ENCODE measurements at places on chromosomes 1 and 21.

- peak; percentile 85 for DNase-seq
Observed at GRCh38 chr1:31422505-31423319, 9.7 kb downstream of the SERINC2 start.

- DNase-seq, result peak; percentile 28
Observed at GRCh38 chr21:45004481-45005247, 64.8 kb downstream of the SLX9 start.

DNA sequence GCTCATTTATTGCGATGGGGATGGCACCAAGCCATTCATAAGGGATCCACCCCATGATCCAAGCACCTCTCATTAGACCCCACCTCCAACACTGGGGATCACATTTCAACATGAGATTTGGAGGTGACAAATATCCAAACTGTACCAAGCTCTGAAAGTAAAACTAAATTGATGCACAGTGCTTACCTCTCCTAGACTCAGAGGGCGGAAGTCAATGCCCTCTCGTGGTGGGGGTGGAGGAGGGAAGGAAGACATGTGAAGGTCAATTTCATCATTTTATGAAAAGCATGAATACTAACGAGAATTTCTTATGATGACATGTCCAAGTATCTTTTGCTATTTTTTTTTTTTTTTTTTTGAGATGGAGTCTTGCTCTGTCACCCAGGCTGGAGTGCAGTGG is 120.0 kb downstream of the PGBD5 start:
- no peak for DNase-seq

DNA sequence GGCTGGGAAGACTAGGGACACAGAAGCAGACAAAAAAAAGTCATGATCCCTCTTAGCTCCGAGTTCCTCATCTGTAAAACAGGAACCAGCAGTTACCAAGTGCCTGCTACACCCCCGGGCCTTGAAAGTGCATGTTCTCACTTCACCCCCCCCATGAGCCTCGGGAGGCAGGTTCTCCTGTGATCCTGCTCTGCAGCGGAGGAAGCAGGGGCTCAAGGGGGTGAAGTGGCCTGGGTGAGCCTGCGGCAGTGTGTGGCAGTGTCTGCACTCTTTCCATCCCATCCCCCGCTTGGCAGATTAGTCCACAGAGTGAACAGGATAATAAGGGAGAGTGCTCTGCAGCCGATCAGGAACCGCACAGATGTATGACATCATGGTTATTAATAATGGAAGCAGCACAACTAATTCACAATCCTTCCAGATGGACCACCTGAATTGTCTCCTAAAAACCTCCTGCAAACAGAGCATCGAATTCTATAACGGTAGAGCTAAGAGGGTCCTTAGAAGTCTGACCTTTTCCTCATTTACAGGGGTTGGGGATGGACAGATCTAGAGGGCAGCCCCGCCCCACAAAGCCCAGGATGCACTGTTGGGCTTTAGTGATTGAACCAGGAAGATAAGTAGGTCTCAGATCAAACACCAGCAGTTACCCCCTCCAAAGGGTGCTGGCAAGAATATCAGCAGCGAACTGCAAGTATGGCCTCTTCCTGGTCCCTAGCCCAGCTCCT is 174.1 kb upstream of the EDN2 start:
- DNase-seq, result no peak

DNA sequence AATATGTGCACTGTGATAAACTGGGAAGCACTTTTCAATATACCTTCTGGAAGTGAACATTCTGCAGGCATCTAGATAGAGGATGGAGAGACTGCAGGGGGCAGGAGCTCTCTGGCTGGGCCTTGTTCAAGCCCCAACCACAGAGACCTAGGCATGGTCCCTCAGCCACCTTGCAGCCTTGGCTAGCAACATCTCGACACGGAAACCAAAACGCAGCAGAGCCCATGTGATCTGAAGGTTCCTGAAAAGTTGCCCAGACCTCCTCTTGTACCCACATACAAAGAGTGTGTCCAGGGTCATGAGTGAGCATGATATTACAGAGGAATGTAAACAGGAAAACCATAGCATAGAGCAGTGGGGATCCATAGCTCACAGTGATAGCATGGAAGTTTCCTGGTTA is 33.1 kb upstream of the SAMD11 start:
- peak; percentile 52 for DNase-seq

GRCh38 chr1:35539073-35539823 is 18.0 kb downstream of the KIAA0319L start:
- peak; percentile 60 for DNase-seq

DNA sequence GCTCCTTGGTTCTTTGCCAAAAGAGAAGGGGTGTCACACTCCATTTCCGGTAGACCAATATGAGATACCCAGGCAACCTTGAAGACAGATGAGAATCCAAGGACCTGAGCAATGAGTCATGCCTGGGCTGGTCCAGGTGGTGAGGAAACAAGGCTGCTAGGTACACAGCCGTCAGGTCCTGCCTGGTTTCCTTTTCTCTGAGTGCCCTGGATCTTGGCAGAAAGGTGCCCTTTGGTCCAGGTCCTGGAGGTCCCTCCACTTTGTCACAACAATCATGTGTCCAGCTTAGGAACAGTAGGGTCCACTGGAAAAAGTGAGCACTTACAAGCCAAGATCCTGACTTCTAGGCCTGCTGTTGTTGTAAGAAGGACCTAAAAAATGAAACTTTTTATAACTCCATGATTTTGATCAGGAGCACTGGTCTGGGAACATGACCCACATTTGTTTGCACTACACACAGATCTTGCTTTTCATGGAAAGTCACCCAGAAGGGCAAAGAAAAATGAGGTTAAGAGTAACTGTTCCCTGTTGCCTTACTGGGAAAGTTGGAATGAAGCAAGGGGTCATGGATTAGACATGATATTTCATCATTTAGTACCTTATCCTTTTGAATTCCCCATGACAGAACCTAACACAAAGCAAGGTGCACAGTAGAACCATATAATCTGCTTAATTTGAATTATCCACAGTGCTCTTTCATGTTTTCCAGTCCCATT is 94.7 kb downstream of the PAPPA2 start:
- no peak for DNase-seq

DNA sequence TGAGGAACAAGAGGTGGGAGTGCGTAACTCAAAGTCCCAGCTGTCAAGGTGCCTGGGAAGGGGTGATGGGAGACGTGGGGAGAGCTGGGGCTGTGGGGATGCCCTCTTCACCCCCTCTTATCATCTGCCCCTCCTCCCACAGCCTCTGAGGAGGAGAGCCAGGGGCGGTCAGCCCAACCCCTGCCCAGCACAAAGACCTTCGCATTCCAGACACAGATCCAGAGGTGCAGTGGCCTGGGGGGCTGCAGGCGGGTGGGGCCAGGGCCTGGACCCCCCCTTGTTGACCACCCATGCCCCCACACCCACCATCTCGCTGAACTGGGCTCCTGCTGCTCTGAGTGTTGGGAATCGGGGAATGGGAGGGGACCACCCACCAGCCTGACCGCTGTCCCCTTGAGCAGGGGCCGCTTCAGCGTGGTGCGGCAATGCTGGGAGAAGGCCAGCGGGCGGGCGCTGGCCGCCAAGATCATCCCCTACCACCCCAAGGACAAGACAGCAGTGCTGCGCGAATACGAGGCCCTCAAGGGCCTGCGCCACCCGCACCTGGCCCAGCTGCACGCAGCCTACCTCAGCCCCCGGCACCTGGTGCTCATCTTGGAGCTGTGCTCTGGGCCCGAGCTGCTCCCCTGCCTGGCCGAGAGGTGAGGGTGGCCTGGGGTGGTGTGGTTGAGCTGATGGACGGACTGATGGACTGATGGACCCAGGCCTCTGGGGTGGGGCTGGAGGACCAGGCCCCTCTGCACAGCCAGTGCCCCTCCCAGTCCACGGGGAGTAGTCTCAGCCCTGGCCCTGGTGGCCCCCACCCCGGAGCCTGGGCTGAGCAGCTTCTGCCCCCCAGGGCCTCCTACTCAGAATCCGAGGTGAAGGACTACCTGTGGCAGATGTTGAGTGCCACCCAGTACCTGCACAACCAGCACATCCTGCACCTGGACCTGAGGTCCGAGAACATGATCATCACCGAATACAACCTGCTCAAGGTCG is 29.7 kb downstream of the TRIM11 start:
- no peak for DNase-seq

DNA sequence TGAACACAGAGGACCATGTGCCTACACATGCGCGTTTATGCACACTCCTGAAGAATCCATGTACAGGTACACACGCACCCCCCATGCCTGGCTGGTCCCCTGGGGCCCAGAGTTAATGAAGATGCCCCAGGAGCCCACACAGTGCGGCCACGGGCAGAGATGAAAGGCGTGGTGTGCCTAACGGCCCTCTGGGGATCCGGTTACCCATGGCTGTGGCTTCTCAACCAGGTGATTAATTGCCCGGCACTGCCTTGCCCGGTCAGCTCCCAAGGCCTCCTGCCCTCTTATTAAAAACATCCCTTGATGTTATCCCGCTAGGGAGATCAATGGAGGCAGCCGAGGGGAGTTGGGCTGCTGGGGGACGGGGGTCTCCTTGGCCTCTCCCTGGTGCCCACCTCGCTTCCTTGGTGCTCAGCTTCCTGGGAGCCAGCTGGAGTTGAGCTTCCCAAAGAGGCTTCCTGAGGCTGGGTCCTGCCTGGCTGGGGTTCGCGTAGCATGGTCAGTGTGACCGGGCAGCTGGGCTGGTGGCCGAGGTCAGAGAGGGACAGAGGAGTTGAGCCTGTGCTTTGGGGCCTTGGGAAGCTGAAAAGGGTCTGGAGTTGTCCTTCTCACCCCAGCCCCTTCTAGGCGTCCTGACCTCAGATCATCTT is 75.0 kb upstream of the WNT4 start:
- no peak for DNase-seq

DNA sequence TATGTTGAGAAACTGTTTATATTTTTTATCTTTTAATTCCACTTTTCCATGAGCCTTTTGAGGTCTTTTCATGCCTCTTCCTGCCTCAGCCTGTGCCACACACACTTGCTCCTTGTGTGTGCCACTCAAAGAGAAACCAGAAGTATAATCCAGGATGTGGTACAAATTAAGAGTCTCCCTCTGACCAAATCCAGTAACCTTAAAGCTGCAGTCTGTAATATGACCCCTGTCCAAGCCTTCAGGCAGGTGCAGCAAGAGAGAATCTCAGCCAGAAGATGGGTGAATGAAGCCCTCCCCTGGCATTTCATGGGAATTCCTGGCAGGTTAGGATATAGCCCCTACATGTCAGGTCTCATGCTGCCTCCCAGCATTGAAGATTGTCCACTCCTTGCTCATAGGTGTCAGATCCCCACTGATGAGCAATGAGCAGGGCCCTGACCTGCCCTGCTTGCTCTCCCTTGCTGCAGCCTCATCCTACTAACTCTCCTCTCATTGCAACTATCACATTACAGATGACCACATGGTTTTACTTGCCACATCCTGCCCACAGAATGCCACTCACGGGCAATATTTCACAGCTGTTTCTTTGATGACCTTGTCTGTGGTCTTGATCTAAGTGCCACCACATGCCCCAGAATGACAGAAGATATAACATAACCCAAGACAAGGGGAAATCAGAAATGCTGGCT is 169.3 kb downstream of the SEC16B start:
- DNase-seq, result peak; percentile 46

GRCh38 chr1:233376382-233377110 is 49.0 kb downstream of the MAP3K21 start:
- DNase-seq, result no peak

DNA sequence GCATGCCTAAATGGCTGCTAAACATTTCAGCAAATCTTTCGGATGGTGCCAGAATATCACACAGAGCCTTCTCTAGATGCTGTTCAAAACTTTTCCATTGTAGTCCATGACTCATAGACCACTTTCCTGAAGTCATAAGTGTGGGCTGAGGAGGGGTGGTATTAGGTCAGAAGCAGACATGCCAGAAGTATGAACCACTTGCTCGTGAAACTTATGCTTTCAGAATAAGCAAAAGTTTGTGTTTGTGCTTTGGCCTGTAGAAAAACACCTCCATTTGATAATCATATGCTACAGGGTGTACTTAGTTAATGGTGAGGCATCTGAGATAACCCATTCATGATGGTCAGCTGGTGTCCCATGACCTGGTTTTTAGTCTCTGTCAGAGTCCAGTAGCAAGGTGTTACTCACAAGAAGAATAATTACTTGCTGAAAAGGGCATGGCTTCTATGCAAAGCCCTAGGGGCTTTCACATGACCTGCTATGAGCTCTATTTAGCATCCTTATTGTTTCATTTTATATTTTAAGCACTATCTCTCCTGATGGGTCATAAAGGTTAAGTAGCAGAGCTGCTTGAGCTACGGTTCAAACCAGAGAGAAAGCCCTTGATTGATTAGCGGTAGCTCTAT is 183.1 kb upstream of the IVNS1ABP start:
- DNase-seq, result peak; percentile 95

DNA sequence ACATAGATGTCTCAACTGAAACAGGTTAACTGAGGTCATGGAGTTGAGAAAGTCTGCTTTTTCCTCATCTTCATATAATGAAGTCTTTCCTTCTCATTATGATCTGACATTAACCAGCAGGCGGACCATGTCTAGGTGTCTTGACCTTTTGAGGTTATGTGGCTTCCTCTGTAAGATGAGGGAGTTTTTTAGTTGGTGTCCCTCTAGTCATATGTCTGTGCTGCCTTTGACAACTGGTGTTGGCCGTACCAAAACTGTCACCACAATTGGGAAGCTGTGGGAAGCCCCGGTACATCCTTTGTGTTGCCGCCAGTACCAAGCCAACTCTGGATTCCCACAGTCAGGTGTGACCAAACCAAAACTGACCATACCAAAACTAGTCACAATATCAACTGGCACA is 105.1 kb downstream of the PBX1 start:
- no peak for DNase-seq

DNA sequence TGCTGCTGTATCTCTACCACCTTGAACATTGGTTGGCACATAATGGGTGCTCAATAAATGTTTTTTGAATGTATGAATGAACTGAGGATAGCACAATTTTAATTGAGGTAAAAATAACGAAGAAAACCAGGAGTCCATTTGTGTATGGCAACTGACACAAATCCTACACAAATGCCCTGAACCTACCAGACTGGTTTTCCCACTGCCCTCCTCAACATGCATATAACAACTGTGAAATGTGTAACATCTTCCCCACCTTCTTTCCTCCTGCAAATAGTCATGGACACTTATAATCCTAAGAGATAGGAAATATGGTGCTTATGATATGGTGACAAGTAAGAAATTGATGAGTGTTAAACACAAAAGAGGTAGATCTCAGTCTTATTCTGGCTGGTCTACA is 9.9 kb upstream of the LMO4 start:
- DNase-seq, result no peak
